ENCODE measurements at places on chromosomes 12 and 14.

GRCh38 chr12:13258197-13258596 lies 61.7 kb downstream of the EMP1 start:
- DNase-seq, result no peak

- no peak for DNase-seq
Measured at GRCh38 chr12:25745281-25745680, 192.2 kb upstream of the LMNTD1 start.

GRCh38 chr12:38515912-38516311 lies 199.3 kb downstream of the ALG10B start:
- DNase-seq, result no peak

GRCh38 chr12:108484431-108484830 lies 30.6 kb upstream of the FICD start:
- no peak for DNase-seq

GRCh38 chr14:92568621-92569479 lies 55.3 kb downstream of the RIN3 start:
- DNase-seq, result no peak

DNA sequence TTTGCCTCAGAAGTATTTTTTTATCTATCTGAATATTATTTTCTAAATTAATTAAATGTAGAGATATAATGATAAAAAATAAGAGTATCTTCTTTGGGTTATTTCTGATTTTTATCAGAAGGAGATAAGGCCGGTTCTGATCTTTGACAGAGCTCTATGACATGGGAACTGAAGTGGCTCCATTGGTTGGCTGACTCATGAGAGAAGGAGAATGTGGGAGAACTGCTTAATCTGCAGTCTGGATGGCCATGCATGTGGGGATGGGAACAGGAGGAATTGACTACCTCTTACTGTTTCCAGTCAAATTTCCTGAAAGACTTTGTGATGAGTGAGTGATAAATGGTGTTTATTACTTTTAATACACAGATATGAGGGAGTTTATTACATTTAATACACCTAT lies 155.8 kb upstream of the ATP2B1 start:
- no peak for DNase-seq

GRCh38 chr14:55188686-55189295 lies 2.6 kb downstream of the DLGAP5 start:
- no peak for DNase-seq

DNA sequence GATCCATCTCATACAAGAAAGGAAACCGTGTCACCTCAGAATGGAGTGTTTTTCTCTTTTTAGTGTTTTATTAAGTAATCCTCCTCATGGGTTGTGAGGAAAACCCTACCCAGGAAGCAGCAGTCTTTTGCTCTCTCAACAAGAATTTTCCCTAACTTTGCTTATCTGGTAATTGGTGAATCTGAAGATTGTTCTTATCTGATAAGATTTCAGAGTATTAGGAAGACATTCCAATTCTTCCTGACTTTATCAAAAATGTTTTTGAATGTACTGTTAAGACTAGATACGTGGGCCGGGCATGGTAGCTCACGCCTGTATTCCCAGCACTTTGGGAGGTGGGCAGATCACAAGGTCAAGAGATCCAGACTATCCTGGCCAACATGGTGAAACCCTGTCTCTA lies 86.0 kb downstream of the PHLDA1 start:
- DNase-seq, result no peak

- peak; percentile 39 for DNase-seq
Measured at GRCh38 chr14:29892327-29892726, 35.3 kb downstream of the PRKD1 start.

DNA sequence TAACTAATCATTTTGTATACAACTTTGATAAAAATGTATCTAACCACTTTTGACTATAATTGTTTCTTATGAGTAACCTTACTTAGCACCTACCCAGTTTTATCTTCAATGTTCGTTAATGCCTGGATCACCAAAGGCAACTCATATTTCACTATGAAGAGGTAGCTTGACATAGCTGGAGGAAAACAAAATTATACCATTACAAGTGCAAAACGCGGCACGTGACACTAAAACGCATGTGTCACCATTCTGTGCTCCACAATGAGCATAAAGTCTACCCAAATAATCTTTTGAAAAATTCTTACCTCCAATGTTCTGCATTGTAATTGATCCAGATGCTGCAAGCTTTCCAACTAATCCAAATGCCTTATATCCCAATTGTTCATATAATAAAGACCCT lies 5.8 kb downstream of the SLC38A2 start:
- DNase-seq, result no peak

DNA sequence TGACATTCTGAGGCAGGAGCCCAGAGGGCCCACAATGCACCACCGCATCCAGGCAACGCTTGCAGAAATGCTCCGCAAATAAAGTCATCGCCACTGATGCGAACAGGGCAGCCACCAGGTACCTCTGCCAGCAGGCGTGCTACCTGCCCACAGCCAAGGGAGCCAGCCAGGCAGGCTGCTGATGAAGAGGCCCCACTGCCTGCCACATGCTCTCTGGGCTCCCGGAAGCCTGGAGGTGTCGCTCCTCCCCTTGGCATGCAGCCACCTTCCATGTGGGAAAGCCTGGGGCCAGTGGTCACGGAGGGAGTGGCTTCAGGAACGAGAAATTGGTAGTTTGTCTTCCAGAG lies 14.7 kb downstream of the GPR132 start:
- no peak for DNase-seq

- DNase-seq, result no peak
Measured at GRCh38 chr14:54804538-54805041, 98.0 kb downstream of the GCH1 start.

DNA sequence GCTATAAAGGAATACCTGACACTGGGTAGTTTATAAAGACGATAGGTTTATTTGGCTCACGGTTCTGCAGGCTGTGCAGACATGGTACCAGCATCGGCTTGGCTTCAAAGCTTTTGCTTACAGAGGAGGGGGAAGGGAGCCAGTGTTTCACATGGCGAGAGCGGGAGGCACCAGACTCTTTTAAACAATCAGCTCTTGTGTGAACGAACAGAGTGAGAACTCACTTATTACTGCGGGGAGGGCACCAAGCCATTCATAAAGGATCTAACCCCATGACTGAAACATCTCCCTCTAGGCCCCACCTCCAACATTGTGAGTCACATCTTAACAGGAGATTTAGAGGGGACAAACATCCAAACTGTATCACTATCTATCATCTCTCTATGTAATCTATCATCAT lies 227.4 kb downstream of the TMEM132D start:
- no peak for DNase-seq

DNA sequence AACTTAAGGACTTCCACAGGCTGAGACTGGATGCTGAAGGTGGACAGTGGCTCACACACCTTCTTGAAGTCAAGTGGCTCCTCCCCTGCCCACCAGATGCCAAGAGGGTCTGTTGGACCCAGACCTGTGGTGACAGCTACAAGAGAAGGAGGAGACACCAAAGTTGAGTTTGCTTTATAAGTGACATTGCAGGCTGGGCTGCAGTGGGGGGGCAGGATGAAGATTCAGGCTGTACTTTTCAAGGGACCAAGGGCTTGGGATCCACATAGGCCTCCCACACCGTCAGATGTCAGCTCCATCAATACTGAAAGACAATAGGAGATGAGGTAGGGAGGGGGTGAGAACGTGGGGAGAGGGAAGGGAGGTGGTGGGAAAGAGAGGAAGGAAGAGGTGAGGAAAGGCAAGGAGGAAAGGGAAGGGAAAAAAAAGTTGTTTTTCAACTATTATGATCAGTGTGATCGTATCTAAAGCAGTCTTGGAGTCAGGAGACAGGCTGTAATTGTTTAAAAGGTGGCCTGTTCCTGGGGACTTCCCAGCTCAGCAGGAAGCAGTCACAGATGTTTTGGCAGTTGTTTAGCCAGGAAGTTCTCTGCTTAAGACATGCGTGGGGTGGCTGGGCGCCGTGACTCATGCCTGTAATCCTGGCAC lies 84.1 kb upstream of the RESF1 start:
- peak; percentile 39 for DNase-seq

- no peak for DNase-seq
Measured at GRCh38 chr12:16590645-16591044, 15.3 kb downstream of the LMO3 start.

DNA sequence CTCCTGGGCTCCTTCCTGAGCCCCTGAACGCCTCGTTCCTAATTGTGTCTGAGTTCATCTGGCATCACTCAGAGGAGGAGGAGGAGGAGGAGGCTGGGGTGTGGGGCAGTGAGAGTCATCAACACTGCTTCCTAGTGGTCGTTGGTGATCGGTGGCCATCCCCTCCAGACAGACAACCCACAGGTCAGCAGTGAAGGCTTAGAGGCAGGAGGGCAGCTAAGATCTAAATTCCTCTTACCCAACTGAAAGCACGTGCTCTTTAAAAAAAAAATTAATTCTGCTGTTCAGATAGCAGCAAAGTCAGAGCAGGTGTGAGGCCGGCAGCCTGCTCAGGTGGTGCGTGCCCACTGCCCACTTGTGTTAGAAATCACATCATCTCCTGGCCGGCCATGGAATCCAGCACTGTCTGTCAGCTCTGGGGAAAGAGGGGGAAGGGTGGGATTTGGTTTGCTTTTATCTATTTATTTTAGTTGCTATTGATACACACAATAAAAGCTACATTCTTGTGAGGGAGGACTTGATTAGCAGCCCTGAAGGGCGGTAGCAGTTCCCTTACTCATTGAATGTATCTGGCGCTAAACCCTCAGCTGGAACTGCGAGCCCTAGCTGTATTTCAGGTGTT lies 46.6 kb downstream of the PPP2R5C start:
- no peak for DNase-seq

DNA sequence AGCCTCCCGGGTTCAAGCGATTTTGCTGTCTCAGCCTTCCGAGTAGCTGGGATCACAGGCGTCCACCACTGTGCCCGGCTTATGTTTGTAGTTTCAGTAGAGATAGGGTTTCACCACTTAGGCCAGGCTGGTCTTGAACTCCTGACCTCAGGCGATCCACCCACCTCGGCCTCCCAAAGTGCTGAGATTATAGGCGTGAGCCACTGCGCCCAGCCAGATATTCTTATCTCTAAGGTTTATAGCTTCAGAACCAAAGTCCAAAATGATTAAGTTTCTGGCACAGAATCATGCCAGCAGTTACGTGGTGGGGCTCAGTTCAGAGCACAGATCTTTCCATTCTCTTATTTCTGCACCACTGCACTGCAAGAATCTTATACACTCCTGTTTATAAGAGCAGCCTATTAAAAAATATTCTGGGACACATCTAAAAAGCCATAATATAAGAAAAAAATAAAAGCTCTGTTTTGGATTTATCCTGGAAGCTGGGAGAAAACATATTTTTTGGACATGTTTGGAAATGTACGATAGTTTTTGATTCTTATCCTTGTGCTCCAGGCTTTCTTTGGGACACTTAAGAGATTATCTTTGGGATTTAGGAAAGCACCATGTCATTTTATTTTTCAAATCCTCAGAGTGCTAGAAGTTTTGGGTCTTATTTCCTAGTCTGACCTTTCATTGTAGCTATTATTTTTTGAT lies 129.6 kb downstream of the LMNTD1 start:
- DNase-seq, result no peak

DNA sequence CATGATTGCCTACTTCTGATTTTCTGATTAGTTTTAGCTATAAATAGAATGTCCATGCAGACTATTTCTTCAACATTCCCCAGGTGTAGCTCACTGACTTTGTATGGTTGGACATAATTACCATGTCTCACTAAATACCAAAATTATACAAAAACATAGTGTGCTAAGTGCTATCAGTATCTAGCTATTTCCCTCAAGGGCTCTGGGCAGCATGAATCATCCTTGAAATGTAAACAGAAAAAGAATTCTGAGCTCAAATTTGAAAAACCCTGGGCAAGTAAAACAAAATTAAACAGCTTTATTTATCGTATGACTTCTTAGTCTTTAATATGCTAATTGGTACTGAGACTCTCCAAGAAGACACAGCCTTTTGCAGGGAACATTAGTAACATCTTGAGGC lies 82.9 kb downstream of the SPATA7 start:
- peak; percentile 30 for DNase-seq

DNA sequence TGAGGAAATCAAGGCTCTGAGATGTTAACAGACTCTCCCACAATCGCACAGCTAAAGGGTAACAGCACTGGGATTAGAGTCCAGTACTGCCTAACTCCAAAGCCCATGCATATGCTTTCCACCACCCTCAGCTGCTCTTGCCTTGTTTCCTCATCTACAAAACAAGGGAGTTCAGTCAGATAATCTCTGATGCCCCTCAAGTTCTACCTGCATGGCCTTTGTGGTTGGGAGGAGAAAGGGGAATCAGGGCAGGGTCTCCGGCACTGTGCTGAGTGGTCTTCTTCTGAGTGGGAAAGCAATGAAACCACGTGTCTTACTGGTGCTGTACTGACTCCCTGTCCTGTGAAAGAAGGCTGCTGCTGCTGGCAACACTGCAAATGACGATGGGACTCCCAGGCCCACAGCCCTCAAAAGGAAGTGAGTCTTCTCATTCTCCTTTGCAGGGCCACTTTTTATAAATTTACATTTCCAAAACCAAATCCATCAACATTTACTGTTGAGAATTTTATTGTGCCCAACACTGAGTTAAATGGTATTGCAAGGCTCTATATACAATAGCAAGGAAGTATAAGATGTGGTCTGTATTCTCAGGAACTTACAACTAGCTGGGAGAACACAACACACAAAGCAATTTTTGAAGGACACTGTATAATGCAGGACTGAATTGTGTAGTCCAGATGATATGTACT lies 19.7 kb upstream of the DUSP16 start:
- no peak for DNase-seq

- no peak for DNase-seq
Measured at GRCh38 chr14:68627050-68627867, 165.6 kb downstream of the ZFP36L1 start.

- DNase-seq, result no peak
Measured at GRCh38 chr14:34766060-34766459, 51.7 kb upstream of the CFL2 start.

DNA sequence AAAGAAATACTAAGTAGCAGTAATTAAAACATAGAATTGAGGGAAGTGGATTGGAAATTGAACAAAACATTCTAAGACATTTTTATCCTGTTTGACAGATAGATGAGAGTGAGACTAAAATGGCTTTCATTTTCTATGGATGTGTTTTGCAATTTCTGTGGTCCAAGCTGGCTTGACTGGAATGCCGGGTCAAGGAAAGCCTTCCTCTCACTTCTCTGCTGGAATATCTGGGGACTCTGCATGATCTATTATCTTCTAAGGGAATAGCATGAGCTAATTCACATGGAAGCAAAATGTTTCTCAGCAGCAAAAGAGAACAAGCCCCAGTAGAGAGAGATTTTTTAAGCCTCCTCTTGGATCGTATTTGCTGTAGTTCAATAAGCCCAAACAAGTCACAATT lies 407.9 kb upstream of the ATXN7L3B start:
- no peak for DNase-seq

DNA sequence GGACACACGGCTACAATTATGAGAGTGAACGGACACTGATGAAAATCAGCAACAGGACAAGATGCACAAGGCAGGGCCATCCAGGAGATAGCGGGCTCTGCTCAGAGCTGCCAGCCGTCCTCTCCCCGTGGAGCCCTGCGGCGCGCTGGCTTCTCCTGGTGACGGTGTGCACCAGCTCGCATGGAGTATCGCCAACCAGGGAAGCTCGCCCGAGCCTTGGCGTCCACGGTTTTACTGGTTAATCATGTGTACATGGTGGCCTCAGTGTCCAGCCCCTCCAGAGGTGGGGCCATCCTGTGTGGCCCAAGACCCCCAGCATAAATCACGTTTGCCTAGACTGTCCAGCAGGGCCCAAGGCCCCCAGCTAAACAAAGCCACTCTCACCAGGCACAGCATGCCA lies 31.2 kb upstream of the DYNC1H1 start:
- DNase-seq, result no peak
